Activated gamma-delta T cell treated with Interleukin-2 at 50 U/mL for 16 hours (primary cell): ENCODE measurements at places on chromosomes 11 and 22.

DNA sequence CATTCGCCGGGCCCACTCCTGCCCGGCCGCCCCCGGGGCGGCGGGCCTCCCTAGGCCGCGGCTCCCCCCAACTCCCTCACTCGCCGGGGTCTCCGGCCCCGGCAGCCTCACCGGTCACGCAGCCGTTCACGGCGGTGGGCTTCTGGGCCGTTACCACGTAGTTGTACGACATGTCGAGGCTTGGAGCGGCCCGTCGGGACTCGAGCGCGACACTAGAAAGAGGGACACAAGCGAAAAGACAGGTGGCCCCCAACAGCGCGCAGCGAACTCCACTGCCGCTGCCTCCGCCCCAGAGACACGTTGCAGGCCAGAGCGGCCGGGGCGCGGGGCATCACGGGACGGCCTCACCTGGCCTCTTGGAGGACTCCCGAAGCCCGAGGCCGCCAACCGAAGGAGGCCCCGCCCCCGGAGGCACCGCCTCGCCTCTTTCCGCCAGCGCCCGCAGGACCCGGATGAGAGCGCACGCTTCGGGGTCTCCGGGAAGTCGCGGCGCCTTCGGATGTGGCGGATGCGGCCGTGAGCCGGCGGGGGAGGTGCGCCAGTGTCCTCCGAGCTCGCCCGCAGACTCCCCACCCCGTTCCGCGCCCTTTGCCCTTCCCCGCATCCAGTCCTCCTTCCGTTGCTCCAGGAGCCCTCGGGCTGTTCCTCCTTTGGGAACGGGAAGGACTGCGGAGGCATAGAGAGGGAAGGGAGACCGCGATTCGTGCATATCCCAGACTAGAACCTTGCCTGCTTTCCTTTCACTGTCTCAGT lies at the start of the genes DDB1 and TKFC:
DDB1 (minus strand) TSS at position 309 of the 753 bp plus-strand sequence; CDS start at position 172, 137 bp downstream.
TKFC (plus strand) TSS at position 432 of the 753 bp plus-strand sequence. CDS start 1,501 bp downstream, outside the sequence.
- peak; percentile 97 for DNase-seq

DNA sequence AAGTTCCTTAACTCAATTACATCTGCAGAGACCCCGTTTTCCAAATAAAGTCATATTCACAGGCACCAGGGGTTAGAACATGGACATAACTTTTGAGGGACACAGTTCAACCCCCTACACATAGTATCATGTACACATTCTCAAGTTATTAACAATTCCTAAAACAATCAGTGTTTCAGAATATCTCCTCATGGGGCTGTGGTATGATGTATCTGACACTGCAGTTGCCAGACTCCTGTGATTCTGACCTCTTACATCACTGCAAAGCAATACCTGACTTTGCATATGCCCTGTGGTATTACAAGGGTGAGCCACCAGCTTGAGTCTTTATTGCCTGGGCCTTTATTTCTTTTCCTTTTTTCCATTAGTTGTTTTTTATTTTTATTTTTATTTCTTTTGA lies 141.7 kb downstream of the COMMD9 start:
- DNase-seq: no peak

DNA sequence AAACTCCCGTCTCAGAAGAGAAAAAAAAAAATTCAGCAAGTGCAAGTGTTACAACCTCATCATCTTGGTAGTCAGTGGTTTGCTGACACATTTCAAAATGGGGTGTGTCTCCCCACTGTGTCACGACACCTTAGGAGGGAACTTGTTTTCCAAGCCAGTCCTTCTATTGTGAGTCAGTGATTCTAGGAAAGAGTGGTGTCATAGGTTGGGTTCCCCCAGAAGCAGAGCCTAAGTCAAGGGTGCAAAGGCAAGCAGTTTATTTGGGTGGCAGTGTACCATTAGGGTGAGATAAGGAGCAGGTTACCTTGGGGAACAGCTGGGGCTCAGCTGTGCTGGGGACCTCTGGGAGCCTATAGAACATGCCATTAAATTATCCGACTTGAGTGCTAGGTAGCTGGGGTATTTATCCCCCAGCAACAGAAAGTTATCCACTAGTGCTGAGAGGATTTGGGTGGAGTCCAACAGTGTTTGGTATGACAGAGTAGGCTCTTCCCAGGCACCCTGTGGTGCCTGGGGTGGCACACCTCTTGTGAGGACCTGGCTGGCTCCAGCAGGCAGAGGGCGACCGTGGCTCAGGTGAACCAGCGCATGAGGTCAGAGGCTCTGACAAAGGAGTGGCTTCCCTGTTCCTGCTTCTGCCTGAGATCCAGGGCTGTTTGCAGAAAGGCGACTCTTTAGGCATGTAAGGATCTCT lies 41.7 kb downstream of the KIAA1671 start:
- DNase-seq: no peak

- DNase-seq: no peak
These were observed 10.1 kb downstream of the CHID1 start for GRCh38 chr11:900545-900944.

DNA sequence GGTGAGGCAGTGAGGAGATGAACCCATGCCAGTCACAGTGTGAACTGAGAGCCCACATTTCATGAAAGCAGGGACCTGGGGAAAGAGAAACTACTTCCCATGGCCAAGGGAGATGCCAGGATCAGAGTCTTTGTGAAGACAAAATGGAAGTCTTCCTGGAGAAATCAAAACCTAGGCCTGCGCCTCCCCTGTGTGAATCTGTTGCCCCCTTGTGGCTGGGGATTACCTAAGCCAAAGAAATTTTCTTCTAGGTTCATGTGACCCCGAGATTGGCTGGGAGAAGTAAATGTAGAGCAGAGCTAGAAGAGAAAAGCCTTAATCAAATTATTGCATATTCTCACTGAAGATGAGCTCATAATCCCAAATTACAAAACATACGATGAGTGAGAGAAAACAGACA lies 1075.3 kb downstream of the TBC1D22A start:
- no peak for DNase-seq

- DNase-seq: no peak
These were observed 1.6 kb downstream of the SUN2 start for GRCh38 chr22:38753948-38754750.

DNA sequence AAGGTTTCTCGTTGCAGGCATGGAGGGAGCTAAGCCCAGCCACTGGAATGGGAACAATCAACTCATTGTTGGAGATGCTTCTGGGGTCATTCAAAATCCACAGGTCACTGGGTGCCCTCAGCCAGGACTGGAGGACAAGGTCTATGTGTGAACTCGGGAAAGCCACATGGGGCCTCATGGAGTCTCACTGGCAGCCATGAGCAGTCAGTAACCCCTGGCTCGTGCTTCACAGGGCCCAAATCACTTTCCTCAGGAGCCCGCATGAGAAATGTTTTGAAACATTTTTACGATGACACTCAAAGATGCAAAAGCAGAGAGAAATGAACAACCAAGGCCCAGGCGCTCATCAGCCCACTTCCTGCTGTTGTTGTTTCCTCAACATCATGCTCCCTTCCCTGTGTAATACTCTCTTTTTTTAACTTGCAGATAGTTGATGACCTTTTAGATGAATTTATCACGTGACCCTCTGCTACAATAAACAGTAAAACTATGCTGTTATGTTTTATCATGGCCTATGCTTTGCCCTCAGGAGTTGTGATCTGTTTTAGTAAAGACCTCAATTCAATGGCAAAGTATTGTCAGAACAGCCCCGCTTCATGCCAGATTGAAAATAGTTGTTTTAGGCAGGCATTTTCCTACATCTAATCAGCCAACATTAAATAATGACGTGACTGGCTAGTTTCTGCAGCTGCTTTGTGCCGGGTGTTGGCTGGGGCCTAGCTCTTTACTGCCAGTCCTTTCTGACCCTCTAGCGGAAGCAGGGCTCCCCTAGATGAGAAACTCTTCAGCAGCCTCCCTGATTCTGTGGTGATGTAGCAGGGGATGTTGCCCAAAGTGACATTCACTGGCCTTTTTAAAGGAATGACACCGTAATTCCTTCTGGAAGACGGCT lies 39.7 kb downstream of the ADAMTS15 start:
- DNase-seq: no peak

- no peak for DNase-seq
These were observed 6.6 kb upstream of the USP2 start for GRCh38 chr11:119388103-119388502.

- no peak for DNase-seq
These were observed 915 bp upstream of the OSBP start for GRCh38 chr11:59616396-59616982.

- DNase-seq: no peak
These were observed 132.9 kb downstream of the COMMD9 start for GRCh38 chr11:36156161-36156816.

GRCh38 chr22:25165785-25166184 lies 33.9 kb upstream of the CRYBB3 start:
- no peak for DNase-seq

GRCh38 chr22:36387709-36387958 lies 133 bp downstream of the MYH9 start:
- DNase-seq: no peak

- no peak for DNase-seq
These were observed 6.7 kb downstream of the GLYATL2 start for GRCh38 chr11:58837707-58838388.

GRCh38 chr11:122038543-122038942 lies 77.5 kb downstream of the BLID start:
- no peak for DNase-seq

GRCh38 chr11:69941546-69942332 lies 122.5 kb upstream of the FGF3 start:
- no peak for DNase-seq

GRCh38 chr11:78973876-78974275 lies 399.2 kb upstream of the NARS2 start:
- DNase-seq: no peak

GRCh38 chr11:7046474-7047175 lies 26.3 kb downstream of the NLRP14 start:
- no peak for DNase-seq

DNA sequence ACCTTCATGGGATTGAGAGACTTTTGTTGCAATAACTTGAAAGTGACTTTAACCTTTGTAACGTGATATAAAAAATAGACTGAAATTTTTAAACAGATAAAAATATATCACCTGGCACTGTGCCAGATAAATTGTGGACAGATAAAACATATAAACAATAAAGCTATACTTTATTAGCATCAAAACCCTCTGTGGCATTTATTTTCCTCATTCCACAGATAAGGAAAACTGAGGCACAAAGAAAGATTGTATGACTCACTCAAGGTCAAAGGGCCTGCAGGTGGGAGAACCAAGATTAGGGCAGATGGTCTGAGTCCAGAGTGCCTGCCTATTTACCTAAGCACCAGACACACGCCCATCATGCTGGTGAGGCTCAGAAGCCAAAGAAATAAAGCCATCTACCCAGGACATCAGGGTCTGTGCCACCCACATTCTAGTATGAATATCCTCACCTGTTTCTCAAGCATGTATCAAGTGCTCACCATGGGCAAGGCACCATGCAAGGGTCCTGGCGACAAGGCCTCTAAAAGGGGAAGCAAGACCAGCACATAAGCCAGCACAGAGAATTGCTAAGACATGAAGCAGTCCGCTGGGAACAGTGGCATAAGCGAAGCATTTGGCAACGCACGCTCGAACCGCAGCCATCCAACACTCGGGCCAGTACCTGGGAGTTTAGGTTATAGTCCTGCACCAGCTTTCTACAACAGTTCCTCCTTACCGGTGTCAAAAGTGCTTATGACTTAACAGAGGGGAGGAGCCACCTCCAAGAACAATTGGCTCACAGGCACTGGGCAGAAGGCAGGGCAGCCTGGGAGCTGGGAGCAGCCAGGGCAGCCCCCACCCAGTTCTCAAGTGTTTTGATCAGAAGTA lies 17.6 kb downstream of the MYH9 start:
- no peak for DNase-seq

- DNase-seq: no peak
These were observed 685.4 kb downstream of the BRD1 start for GRCh38 chr22:49142296-49142695.

GRCh38 chr22:48961705-48962104 lies 866.0 kb downstream of the BRD1 start:
- no peak for DNase-seq

- no peak for DNase-seq
These were observed 67.8 kb upstream of the ADORA2A start for GRCh38 chr22:24359452-24360120.

DNA sequence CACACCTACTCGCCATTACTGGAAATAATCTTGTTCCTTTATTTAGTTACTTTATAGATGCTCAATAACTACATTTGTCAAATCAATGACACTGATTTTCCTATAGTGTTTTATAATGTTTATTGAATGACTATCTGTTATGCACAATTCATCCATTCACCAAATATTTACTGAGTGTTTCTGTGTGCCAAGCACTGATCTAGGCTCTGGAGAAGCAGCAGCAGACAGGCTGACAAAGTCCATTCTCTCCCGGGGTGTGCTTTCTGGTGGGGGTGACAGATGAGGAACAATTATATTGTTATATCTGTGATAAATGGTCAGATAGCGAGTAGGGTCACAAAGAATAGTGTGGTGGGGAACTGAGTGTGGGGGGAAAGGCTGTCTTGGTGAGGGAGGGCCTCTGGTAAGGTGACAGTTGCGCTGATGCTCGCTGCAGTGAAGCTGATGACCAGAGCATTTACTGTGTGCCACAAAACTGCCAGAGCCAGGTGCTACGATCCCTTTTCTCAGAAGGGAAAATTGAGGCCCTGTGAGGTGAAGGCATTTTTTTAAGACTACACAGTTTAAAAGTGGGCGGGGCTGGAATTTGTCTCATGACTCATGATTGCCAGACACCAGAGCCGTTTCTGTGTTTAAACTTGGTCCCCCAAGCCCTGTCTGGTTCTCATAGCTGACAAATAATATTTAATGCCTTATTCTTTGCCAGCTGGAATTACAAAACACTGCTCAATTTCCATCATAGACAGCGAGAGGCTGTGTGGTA lies 10.2 kb downstream of the PACS1 start:
- peak; percentile 74 for DNase-seq

- no peak for DNase-seq
These were observed 52.8 kb downstream of the MN1 start for GRCh38 chr22:27748751-27749191.

DNA sequence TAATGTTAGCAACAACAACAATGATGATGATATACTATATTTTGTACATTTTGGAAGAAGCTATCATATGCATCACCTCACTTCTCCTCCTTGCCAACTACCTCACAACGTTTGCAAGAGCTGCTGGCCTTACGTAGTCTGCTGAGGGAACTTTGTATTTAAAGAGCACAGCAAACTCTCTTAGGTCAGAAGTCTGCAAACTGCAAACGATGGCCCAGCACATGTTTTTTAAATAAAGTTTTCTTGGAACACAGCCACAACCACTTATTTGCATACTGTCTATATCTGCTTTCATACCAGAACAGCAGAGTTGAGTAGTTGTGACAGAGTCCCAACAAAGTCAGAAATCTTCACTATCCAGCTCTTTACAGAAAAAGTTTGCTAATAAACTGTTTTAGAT lies 261.7 kb downstream of the TENM4 start:
- no peak for DNase-seq

- no peak for DNase-seq
These were observed 1.7 kb downstream of the FCHSD2 start for GRCh38 chr11:73140213-73141030.

GRCh38 chr11:92026664-92027063 lies 198.0 kb upstream of the FAT3 start:
- DNase-seq: no peak

- DNase-seq: no peak
These were observed 437 bp downstream of the SLC43A3 start for GRCh38 chr11:57426439-57426928.

GRCh38 chr11:121086866-121087265 lies 14.2 kb upstream of the TECTA start:
- no peak for DNase-seq

- DNase-seq: no peak
These were observed 663.2 kb downstream of the CNTN5 start for GRCh38 chr11:99683933-99684332.
